CD8-positive, alpha-beta memory T cell (primary cell): ENCODE measurements at places on chromosomes 7 and 10. TPM values are rescaled to one million over a fixed set of nuclear protein-coding genes. Genes with fewer than 3 reads are reported as not detected.
A peak's percentile ranks its signal among the peaks of the same experiment; 100 is the strongest.

GRCh38 chr7:151086802-151087244, 548 bp downstream of the AGAP3 start:
- H3K4me3 ChIP-seq = peak overlapping the region; percentile 65
- H3K36me3 ChIP-seq = no peaks in the 10 kb centered on the region
- DNase-seq = peak; percentile 19
- no peaks in the 10 kb centered on the region for H3K27me3 ChIP-seq
- H3K4me1 ChIP-seq = peaks cover 47% of the 10 kb centered on the region
- H3K27ac ChIP-seq = peak overlapping the region; percentile 70

Gene FOXP2
- total RNA-seq = not detected

DNA sequence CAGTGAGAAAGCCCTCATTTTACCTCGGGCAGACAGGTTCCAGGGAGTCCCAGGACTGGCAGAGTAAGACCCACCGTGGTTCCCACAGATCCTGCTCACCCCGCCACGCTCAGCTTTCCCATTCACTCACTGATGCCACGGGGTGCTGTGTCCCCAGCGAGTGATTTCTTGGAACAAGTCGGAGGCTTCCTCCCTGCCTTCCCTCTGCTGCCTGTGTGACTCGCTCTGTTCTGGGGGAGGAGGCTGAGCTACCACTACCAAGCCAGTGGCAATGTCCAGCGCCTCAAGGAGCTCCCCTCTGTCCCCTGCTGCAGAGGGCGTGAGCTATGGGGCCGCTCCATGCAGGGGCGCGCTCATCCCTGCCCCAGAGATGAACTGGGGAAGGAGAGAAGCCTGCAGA, 12.6 kb downstream of the IL15RA start:
- no peak overlapping the region for H3K4me3 ChIP-seq
- no peak overlapping the region for H3K27ac ChIP-seq
- DNase-seq = no peak

Gene DUSP5
- 69.8 TPM for total RNA-seq

Gene ADO
- 38.4 TPM for total RNA-seq

DNA sequence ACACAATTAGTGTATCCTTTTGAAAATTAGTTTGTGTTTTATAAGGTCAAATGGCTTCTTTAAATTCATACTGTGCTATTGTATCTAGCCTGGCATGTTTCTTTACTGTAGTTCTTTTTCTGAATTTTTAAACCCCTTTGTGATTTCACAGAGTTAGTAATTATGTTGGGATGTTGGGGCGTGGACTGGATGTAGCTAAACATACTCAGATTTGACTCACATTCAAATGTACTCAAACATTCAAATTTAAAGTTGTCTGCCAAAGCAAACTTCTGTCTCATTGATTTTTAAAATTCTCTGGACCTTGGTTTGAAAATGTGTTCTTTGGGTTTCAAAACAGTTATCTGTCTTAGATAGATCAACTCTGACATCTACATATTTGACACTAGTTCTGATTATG, 7.2 kb upstream of the NRP1 start:
- peaks cover 12% of the 10 kb centered on the region for H3K27me3 ChIP-seq
- no peak overlapping the region for H3K4me3 ChIP-seq
- H3K4me1 ChIP-seq = no peaks in the 10 kb centered on the region
- DNase-seq = no peak
- H3K36me3 ChIP-seq = no peaks in the 10 kb centered on the region

DNA sequence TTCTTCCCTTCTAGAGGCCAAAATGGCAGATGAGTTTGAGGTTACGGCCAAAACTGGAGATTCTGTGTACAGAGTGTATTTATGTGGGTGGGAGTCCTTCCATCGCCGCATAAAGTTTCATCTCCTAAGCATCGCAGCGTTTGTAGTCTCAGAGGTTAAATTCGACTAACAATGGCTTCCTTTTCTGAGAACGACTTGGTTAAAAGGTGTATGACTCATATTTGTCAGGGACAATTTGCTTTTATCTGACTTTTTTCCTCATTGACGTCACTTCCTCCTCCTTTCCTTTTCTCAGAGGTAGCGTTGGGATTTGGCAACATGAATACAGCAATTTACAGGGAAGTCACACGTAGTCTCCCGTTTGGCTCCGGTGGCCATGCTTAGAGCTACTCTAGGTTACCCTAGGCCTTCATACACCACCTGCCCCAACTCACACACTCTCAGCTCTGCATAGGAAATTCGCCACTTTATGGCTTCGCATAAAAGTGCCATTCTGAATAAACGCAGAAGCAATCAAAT, 37.6 kb upstream of the TCF7L2 start:
- H3K27ac ChIP-seq = no peak overlapping the region
- H3K4me1 ChIP-seq = no peaks in the 10 kb centered on the region
- H3K27me3 ChIP-seq = no peaks in the 10 kb centered on the region
- no peak overlapping the region for H3K4me3 ChIP-seq
- H3K36me3 ChIP-seq = no peaks in the 10 kb centered on the region
- no peak for DNase-seq

- no peaks in the 10 kb centered on the region for H3K27me3 ChIP-seq
- DNase-seq = no peak
- no peaks in the 10 kb centered on the region for H3K36me3 ChIP-seq
- H3K4me1 ChIP-seq = peaks cover 12% of the 10 kb centered on the region
Observed at GRCh38 chr10:122521011-122521410, 39.5 kb upstream of the DMBT1 start.

Gene LIPJ
- 0.16 TPM for total RNA-seq

Gene CYP2C19
- total RNA-seq = not detected

DNA sequence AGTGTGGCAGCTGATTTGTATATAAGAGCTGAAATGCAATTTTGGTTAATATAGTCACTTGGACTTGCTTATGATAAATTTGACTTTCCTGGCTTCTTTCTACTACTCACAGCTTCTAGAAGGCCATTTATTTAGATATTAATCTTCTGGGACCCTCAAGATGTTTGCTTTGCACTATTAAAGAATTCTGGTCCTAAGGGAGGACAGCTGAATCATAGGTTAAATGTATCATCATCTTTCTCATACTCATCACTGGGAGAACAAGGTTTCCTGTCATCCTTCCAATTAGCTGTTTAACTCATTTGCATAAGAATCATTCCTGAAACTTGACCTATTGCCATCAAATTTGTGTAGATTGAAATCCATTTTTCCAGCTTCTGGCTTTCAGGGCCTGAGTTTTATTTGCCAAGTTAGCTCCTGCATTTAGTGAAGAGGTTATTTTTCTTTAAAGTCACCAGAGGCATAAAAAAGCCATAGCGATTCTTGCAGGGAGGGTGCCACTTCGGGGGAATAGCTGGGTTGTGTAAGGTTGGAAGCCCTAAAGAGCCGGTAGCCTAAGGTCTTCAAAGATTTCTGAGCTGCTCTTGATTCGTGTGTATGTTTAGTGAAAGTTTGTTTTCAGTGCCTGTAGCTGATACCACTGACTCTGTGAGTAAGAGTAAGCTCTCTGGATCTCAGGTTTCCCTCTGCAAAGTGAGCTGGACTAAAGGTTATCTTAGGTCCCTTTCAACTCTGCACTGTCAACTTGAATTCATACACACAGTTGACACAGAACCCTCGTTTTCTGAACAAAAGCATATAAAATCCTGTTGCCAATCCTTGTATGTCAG, 4.3 kb downstream of the MAP3K8 start:
- H3K27ac ChIP-seq = peak overlapping the region; percentile 88
- H3K4me3 ChIP-seq = peak overlapping the region; percentile 49
- no peaks in the 10 kb centered on the region for H3K27me3 ChIP-seq
- no peak for DNase-seq
- peaks cover 35% of the 10 kb centered on the region for H3K4me1 ChIP-seq
- H3K36me3 ChIP-seq = peaks cover 3% of the 10 kb centered on the region

DNA sequence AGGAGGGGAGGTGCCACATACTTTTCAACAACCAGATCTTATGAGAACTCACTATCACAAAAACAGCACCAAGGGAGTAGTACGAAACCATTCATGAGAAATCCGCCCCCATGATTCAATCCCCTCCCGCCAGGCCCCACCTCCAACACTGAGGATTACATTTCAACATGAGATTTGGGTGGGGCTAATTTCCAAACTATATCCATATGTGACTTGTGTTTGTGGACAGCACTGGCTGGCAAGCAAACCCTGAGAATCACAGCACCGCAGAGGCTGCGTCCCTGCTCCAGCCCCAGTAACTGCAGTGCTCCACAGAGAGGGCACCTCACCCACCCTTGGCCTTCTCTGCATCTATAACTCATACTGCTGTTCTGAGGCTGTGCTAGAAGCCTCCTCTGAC, 211.2 kb upstream of the PODXL start:
- no peaks in the 10 kb centered on the region for H3K27me3 ChIP-seq
- no peak for DNase-seq
- H3K36me3 ChIP-seq = no peaks in the 10 kb centered on the region
- no peaks in the 10 kb centered on the region for H3K4me1 ChIP-seq
- no peak overlapping the region for H3K27ac ChIP-seq

GRCh38 chr10:52221923-52222322, 92.2 kb upstream of the DKK1 start:
- H3K27me3 ChIP-seq = no peaks in the 10 kb centered on the region
- no peaks in the 10 kb centered on the region for H3K4me1 ChIP-seq
- no peak for DNase-seq
- H3K4me3 ChIP-seq = no peak overlapping the region

DNA sequence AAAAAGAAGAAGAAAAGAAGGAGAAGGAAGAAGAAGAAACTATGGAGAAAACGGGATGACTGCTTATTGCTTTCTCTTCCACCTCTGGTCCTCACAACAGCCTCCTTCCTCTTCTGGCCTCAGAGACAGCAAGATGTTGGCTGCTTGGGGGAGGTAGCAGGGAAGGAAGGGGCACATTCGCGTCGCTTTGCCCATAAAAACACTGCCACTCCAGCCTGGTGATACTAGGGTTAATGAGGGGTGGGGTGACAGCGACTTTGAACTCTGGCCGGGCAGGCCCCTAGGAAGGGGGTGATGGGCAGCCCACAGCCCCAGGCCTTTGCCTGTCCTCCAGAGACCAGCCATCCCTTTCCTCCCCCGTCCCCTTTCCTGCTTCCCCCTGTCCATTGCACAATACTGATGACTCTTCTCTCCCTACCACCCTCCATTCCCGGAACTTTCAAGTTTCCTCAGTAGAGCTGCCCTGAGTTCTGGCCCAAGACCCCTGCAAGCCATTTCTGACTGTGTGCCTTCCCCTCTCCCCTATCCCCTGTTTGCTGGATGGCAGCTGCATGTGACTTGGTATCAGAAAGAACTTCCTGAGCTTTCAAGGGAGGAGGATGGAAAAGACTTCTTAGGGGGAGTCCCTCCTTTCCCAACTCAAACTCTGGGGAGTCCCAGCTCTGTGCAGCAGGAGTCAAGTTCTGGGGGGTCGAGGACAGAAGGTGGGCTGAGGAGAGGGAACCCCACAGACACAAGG, 2.2 kb upstream of the CUEDC2 start:
- peak overlapping the region; percentile 60 for H3K27ac ChIP-seq
- no peaks in the 10 kb centered on the region for H3K27me3 ChIP-seq
- H3K4me3 ChIP-seq = peak overlapping the region; percentile 49
- H3K36me3 ChIP-seq = no peaks in the 10 kb centered on the region
- H3K4me1 ChIP-seq = peaks cover 50% of the 10 kb centered on the region

Gene NKX2-3
- total RNA-seq = not detected

DNA sequence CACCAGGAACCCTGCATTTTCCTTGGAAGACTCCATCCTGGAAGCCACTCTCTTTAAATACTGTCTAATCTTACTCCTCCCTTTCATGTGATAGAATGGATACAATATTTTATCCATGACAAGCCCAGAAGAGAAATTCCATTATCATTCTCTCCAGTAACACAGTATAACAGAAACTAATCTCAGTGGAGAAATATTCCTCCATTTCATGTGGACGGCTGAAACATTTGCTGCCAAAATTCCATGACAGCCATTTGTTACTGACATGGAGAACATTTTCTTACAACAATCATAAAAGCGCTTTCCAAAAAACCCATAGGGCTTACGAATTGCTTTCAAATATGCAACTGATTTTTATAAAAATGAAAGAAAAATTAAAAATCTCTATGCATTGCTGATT, 392.8 kb upstream of the KLF6 start:
- no peaks in the 10 kb centered on the region for H3K27me3 ChIP-seq
- H3K27ac ChIP-seq = no peak overlapping the region
- no peaks in the 10 kb centered on the region for H3K4me1 ChIP-seq
- no peaks in the 10 kb centered on the region for H3K36me3 ChIP-seq
- no peak overlapping the region for H3K4me3 ChIP-seq

DNA sequence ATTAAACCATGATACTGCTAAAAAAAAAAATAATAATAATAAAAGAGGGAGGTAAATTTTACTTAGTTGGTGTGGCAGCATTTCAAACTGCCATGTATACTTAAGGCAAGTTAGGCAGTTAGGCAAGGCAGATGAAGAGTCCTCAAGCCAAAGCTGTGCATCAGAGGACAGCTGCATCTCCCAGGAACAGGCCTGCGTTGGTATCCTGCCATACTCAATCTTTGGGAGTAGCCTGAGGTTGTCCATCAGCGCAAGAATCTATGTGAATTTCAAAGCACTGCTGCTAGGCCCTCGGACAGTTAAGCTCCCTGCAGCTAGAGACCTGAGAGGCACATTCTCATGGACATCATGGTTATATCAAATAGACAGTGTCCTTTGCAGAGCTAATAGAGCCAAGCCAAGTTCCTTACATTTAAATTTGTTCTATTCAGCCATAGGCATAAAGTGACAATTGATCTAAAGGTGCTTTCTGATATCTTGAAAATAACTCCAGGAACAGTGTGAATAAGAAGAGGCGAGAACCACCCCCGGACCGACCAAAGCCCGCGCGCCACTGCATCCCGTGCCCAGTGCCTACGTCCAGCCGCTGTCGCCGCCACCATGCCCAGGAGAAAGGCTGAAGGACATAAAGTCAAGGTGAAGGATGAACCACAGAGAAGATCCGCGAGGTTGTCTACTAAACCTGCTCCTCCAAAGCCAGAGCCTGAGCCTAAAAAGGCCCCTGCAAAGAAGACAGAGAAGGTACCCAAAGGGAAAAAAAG, 310.6 kb downstream of the SEMA3D start:
- no peaks in the 10 kb centered on the region for H3K27me3 ChIP-seq
- H3K27ac ChIP-seq = no peak overlapping the region
- no peak for DNase-seq
- no peaks in the 10 kb centered on the region for H3K36me3 ChIP-seq
- no peak overlapping the region for H3K4me3 ChIP-seq

Gene ACHE
- 0.20 TPM for total RNA-seq

Gene ABCC2
- total RNA-seq = 1.1 TPM

DNA sequence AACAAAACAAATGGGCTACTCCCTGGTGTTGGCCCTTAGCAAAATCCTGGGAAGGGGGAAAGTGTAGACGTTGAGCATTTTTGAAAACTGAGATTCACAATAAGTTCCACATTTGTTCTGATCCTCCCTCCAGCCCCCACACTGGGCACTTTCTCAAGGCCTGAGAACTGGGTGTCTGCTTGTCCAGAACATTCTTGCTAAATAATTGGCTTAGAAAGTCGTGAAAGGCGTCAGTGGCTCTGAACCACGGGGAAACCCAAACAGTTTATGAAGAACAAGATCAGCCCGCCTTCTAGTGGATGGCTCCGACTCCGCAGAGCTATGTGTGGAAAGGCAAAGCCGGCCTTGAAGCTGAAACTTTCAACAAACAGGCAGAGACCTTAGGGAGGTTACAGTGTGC, 370.1 kb downstream of the PRPF18 start:
- DNase-seq = no peak
- no peaks in the 10 kb centered on the region for H3K4me1 ChIP-seq
- no peaks in the 10 kb centered on the region for H3K27me3 ChIP-seq

Gene FANK1
- 0.66 TPM for total RNA-seq
